ENCODE measurements at places on chromosomes 4 and X.
A peak's percentile ranks its signal among the peaks of the same experiment; 100 is the strongest.

DNA sequence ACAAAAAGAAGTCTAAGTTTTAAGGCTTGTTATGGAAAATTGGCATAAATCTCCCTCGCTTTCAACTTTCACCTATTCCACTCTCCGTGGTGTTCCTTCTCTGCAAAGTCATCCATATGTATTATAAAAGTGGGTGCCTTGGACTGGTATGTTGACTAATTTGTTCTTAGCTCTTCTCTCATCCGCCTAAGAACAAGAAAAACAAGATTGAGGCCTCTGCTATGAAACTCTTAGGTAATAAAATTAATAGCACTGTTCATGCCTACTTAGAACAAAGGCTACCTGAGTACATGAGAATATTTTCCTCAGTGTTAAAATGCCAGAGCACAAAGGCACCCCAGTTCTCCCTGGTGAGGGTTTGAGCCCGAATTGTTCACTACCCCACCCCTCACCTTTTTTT lies 1.3 kb downstream of the CNGA1 start:
- DNase-seq = no peak

DNA sequence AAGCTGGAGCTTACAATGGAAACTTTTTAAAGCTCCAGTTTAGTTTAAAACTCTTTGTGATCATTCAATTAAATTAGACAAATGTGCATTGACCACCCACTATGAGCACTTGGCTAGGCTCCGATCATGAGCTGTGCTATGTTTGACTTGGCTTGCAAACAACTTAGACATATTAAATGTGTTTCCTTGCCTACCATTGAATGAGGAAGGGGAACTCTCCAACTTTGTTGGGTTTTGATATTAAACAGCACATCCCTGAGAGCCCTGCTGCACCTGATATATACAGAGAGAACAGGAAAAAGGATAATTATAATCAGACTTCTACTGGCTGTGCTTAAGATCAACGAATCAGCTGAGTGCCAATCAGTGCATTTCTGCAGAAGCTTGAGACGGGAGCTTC lies 71.4 kb upstream of the ADGRL3 start:
- no peak for DNase-seq

- DNase-seq = no peak
These were observed 76.6 kb downstream of the CHIC2 start for GRCh38 chr4:53987761-53988171.

DNA sequence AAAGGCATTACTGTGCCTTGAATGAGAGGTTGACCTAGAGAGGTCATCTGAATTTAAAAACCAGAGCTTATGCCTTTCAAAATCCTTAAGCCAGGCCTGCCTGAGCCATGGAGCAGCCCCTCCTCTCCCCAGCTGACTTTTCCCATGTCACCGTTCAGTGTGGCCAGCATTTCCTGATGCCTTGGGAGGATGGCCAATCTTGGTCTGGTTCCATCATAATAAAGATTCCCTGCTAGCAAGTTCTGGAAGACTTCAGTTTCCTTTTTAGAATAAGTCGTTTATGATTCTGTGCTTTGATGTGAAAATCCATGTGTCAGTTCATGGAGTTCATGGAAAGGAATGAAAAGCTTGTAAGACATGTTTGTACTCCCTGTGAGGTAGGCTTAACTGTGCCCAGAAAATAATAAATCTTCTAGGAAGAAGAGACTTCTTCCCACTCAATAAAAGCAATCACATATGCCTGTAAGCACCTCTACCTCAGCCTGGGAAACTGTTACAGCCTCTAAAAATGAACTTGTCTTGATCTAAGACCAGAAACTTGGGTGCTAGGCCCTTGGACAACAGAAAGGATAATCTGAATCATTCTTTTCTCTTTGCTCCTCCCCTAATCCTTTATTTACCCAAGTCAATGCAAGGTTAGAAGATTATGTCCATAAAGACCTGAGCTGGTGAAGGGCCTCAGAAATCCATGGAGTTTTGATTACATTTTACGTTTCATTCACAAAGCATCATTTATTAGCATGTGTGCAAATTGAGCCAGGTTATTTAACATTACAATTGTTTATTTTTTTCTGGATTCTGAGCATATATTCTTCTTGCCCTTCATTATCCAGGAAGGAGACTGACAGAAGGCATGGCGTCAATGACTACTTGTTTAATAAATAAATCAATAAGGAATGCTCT lies 84.0 kb upstream of the TBC1D9 start:
- DNase-seq = no peak

GRCh38 chr4:39706334-39706733 lies 8.4 kb downstream of the UBE2K start:
- no peak for DNase-seq

DNA sequence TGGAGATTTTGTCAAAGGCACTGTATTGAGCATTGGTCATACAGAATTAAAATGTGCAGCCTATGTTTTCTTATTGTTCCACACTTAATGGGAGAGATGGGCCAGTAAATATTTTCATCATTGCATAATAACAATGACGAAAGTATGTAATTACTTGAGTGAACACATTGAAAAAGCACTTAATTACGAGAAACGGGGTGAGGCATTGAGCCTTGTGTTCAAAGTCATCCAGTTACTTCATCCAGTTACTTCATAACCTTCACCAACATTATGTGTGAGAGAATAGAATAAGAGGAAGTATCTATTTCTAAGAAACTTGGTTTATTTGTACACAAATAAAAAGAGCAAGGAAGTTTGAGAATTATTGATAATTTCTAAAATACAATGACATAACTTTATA lies 1427.0 kb downstream of the ADGRL3 start:
- DNase-seq = no peak

- no peak for DNase-seq
These were observed 2.2 kb upstream of the TMPRSS11E start for GRCh38 chr4:68445111-68445510.

DNA sequence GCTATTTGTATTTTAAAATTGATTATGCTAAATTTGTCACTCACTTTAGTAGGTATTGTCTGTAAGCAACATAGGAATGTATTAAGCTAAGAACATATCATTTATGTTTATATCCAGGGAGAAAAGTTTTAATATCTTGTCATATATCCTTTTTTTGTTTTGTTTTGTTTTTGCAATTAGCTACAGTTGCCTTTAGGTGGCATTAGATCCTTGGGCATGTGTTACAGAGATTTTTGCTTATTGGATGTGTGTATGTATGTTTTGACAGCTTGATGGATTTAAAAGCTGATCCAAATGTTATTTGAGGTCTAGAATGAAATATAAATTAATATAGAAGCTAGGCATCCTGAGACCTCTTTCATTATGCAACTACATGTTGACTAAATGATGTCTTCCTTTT lies 36.1 kb upstream of the OTUD4 start:
- no peak for DNase-seq

GRCh38 chrX:110665223-110666002 lies 130.2 kb downstream of the CHRDL1 start:
- peak; percentile 49 for DNase-seq

- no peak for DNase-seq
These were observed 1293.4 kb downstream of the ARAP2 start for GRCh38 chr4:34950926-34951325.

DNA sequence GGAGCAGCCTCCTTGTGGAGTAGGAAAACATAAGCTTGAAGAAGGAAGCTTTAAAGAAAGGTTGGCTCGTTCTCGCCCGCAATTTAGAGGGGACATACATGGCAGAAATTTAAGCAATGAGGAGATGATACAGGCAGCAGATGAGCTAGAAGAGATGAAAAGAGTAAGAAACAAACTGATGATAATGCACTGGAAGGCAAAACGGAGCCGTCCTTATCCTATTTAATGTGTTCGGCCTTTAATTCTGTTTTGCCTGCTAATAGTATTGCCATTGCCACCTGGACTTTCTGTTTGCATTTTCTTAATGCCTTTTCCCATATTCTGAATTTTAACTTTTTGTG lies 1.4 kb downstream of the TCEAL1 start:
- no peak for DNase-seq

GRCh38 chrX:15882704-15883539 lies 28.3 kb upstream of the AP1S2 start:
- DNase-seq = no peak

DNA sequence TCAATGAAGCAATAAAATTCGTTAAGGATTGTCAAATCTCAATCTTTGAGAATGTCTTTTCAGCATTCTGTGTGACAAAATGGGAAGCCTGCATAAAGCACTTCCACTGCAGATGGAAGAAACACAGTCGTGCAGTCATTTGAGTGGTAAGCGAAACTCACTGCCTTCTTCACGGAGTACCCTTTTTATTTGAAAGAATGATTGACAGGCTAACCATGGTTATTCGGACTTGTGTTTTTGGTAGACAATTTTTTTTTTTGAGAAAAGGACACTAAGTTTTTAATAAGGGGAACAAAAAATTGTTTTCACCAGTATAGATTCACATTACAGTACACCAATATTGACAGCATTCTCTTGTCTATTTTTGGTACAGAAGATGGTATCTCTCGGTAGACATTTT lies 86.9 kb upstream of the MSX1 start:
- no peak for DNase-seq

GRCh38 chrX:95071621-95072020 lies 1397.6 kb downstream of the FAM133A start:
- DNase-seq = no peak

DNA sequence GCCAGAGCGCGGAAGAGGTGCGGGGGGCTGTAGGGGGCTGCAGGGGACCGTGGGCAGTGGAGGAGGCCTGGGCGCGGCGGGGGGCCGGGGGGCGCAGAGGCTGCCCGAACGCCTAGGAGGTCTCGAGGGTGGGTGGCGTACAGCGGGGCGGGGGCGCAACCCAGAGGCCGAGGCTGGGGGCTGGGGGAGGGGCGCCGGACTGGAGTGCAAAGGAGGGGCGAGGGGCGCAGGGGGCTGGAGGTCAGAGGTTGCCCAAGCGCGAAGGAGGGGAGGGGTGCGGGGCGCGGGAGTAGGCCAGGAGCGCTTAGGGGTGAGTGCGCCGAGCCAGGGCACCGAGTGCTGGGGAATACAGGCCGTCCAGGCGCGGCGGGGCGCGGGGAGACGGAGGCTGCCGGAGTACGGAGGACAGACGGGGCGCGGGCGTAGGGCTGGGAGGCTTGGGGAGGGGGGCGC lies 255 bp downstream of the GYG2 start:
- DNase-seq = no peak

GRCh38 chr4:176791591-176792325 lies 964 bp downstream of the VEGFC start:
- peak; percentile 58 for DNase-seq

- DNase-seq = no peak
These were observed 19.9 kb downstream of the SH3BP2 start for GRCh38 chr4:2812612-2813354.

DNA sequence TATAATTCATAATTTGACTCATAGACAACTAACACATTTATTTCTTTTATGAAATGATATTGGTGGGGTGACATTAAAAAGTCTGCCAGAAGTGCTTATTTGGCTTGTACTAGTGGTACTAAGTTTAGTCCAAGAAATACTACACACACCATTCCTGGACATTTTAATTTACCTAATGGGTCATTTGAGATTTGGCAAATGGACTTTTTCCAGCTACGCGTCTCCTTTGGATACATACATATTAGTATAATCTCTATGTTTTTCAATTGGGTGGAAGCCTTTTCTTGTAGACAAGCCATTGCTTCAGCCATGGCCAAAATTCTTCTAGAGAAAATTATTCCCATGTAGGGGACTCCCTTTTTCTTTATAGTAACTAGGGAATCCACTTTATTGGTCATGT lies 968.5 kb downstream of the C4orf33 start:
- DNase-seq = no peak

GRCh38 chr4:135365065-135365464 lies 1163.5 kb upstream of the PABPC4L start:
- no peak for DNase-seq

GRCh38 chr4:73822812-73823504 lies 13.5 kb upstream of the CXCL6 start:
- DNase-seq = no peak

- DNase-seq = no peak
These were observed 136.5 kb downstream of the IL15 start for GRCh38 chr4:141772838-141773237.

- peak; percentile 73 for DNase-seq
These were observed 88.3 kb downstream of the ZNF718 start for GRCh38 chr4:212438-213188.

DNA sequence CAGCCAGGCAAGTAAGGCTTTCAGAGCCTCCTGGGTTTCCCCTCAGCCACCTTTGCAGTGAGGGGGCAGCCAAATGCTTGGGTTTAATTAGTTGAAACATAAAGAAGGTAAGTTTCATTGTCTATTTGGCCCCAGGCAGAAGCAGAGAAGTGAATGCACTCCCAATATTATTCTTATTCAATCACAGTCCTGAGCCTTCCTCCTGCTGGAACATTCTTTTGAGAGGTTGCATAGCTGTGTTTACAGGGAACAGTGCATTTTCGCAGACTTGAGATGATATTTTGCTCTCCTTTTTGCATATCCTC lies 13.9 kb downstream of the SLC2A9 start:
- DNase-seq = no peak

- no peak for DNase-seq
These were observed 296.7 kb upstream of the CASK start for GRCh38 chrX:42220083-42220482.

- no peak for DNase-seq
These were observed 15.6 kb upstream of the ART3 start for GRCh38 chr4:76058888-76059426.

- DNase-seq = no peak
These were observed 93.9 kb upstream of the JADE1 start for GRCh38 chr4:128715616-128716015.

DNA sequence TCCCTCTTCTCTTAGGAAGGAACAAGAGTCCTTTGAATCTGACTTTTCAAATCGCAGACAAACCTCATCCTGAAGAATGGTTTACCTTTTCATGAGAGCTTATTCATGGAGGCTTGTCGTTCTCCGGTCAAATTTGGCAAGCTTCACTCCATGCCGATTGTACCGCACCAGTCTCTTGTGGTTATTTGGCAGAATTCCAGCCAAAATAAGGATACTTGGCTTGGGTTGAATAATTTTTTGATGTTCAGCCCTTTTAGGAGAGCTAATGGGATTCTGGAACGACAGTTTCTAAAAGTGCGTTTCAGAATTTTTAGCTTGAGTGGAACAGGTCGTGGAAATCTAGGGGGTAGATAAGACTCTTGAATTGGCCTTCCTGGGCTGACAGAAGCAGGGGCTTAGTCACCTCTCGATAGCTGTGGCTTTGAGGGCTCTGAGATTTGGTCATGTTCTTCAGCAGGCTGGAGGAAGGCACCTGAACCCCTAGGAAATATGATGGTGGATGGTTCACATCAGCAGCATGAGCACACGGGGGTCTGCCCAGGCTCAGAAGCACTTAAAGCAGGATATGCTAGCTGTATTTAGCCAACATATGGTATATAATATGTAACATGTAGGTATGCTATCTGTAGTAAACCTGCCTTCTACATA lies 1.5 kb downstream of the KLHL2 start:
- no peak for DNase-seq

- no peak for DNase-seq
These were observed 82.9 kb downstream of the CLCN4 start for GRCh38 chrX:10239611-10240064.

Measured in H1 (cell line).